Stimulated activated CD8-positive, alpha-beta memory T cell treated with anti-CD3 and anti-CD28 coated beads, Interleukin-7, amount 100 ng/mL, for 1 hour (primary cell): ENCODE measurements at places on chromosomes 12 and 14.

DNA sequence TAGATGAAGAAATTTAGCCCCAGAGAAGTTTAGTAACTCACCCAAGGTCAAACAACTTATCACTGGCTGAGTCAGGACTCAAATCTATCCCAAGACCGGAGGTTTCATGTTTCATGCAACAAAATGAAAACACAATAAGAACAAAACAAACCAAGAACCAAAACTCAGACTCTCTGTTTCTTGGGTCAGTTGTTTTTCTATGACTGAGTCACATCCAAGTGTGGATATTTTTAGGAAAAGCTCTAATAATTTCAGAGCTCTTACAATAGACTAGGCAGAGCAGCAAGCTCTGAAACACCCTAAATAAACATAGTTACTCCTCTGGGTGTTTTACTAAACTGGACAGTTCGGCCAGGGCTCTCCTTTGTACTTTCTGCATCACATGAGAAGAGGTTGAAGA, 87.6 kb upstream of the PRB2 start:
- no peak for DNase-seq

GRCh38 chr12:56836800-56837663, 73.9 kb downstream of the HSD17B6 start:
- no peak for DNase-seq

GRCh38 chr14:32657081-32657480, 281.6 kb upstream of the NPAS3 start:
- no peak for DNase-seq

DNA sequence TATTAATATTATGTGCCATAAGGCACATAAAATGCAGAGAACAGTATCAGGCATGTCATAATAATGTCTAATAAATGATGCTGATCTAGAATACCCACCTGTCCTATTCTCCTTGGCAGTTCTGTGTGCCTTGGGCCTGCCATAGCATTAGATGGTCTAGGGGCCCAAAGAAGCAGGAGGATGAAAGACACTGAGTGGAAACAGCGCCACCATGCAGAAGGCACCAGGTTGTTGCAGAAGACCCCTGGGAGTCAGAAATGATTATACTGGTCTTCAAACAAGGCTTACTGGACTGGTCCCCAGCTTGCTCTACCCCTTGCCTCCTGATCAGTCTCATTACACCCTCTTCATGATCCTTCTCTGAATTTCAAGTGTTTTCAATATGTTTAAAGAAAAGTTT, 353.3 kb downstream of the GRIN2B start:
- DNase-seq: no peak

DNA sequence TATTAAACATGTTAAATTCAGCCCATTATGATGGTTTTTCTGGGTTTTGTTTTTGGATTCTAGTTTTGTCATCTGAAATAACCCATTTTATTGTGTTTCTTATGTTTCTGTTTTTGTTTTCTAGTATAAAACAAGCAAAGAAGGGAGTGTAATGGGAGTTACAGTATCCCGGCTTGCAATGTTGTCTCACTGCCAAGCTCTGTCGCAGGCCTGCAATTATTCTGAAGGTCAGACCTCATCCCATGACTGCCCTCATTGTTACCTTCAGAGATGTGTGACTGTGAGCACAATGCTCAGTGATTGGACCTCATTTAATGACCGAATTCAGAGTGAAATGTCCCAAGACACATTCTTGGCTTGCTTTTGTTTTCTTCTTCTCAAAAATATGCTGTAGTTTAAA, 73.0 kb upstream of the ATF1 start:
- no peak for DNase-seq

- no peak for DNase-seq
Observed at GRCh38 chr14:80522411-80522810, 311.1 kb upstream of the DIO2 start.

DNA sequence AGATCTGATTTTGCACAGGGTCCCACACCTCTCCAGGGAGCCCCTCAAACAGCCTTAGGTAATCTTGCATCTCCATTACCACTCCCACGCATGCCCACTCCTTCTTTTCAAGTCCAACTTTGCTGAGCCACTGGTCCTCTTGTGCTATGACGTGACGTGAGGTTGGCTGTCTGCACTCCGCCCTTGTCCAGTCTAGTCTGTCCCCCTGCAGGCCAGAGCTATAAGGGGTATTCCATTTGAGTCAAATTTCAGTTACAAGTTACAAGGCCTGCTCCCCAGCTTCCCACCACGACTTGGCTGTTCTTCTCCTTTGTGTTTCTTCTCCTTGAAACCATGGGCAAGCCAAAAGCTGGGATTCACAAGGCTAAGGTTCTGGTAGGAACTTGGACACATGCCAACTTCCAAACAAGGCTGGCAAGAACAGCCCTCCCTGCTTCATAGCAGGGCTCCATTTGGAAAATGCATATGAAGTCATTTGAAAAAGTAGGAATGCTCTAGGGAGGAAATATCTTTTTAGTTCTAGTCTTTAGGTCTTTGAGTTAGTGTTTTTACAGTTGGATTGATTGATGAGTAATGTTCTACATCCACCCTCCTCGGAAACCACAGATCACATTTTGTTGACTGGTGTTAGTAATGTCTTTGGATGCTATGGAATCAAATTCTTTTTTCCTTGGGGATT, 49.1 kb downstream of the KCNA1 start:
- DNase-seq: no peak

DNA sequence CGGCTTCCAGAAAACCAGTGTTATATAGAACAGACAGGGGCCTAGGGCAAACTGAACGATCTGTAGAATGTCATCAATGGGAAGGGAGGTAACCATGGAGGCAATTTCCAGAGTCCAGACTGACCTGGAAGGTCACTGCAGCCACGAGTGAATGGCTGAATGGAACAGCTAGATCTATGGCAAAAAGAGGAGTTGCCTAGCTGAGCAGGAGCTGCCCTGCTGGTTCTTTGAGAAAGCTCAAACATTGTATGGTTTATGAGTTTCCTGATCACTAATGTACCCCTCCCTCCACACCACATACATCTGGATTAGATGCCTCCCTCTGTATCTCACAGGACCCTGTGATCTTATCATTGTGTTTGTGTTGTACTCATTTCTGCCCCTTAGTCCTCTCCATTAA, 1.0 kb upstream of the RERG start:
- DNase-seq: no peak

GRCh38 chr14:90508536-90509254, 111.9 kb downstream of the CALM1 start:
- DNase-seq: no peak

DNA sequence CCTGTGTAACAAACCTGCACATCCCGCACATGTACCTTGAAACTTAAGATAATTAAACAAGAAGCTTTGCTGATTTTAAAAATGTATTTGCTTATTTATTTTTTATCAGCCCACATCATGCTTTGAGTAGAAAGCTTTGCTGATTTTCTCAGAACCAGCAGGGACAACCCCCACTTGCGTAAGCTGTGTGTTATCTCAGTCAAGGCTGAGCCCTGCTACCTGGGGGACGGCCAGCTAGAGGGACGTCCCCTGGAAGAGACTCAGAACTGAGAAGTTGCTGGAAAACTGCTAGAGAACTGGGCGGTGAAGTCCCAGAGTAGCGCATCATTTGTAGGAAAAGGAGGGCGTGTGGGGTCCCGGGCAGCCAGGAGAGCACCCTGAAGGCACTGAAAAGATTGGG, 4.1 kb upstream of the PLEK2 start:
- no peak for DNase-seq

DNA sequence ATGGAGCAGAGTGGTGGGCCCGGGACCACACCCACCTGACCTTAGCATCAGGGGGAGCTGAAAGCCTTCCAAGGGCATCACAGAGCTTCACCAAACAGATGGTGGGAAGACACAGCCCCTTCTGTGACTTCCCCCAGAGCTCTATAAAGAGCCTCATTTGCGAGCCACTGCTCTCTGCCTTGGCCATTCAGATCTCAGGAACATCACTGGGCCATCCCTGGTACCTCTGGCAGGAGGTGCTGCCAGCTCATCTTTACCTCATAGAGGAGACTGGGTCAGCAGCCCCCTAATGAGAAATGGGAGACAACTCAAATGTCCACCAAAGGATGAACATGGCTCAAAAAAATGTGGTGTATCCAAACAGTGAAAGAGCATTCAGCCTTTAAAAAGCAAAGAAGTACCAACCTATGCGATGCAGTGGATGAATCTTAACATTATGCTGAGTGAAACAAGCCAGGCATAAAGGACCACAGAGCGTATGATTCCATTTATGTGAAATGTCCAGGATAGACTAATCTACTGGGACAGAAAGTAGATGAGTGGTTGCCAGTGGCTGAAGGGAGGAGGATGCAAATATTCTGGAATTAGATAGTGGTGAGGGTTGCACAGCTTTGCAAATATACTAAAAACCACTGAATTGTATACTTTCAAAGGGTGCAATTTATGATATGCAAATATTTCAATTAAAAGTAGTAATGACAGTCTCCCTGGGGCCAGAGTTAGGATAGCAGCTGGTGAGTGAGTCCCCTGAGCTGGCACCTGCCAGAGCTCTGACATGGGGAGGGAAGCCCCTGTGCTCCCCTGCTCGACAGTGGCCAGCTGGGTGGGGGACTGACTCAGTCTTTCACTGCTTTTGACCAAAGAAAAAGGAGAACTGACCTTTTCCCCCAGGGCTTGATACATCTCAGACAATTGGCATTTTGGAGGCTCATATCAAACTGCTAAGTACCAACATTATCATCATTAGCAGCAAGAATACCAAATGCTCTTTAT, 116.6 kb downstream of the GCH1 start:
- no peak for DNase-seq

DNA sequence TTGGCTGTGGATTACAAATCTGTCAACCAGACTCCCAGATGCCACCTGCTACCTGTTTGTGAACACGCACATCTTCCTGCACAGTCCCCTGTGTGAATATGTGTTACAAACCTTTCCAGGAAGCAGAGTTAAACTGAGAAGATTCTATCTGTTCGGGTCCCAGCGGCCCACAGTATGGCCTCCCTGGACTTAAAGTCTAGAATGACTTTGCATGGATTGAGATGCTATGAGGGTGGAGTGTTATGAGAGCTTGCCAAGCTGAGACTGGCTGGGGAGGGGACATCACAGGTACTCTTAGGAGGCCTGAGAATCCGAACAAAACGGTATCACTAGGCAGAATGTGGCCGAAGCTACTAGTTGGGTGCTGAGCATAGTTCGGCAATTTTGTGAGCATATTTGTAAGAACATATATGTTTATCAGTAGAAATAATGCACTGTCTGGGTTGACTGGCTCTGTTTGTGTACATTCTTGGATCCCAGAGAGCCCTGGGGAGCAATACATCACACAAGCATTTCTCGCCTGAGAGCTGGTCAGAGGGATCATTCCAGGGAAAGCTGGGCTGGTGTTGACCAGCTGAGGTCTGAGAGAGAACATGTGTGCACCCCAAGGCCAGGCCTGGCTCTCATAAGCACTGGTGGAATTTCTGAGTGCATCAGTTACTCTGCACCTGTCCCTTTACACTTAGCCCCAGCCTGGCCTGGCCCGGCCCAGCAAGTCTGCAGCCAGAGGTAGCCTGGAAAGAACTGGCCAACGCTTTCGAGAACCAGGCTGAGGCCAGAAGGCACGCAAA, 29.8 kb upstream of the LTBP2 start:
- DNase-seq: no peak

DNA sequence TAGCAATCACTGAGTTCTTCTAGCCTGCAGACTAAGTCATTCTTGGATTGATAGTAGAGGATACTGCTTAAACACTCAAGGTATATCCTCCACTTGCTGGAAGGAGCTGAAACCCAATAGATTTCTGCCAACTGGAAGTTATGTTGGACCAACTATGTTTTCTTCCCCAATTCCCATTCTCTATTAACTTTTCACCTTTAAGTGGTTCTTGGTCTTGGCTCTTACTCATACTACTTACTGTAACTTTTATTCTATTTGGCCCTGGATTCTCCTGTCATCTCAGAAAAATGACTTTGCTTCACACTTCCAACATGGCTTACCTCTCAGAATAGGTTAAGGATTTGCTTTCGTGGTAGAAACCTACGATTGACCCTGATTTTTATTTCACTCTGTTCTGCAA, 244.9 kb downstream of the ADAMTS20 start:
- no peak for DNase-seq

DNA sequence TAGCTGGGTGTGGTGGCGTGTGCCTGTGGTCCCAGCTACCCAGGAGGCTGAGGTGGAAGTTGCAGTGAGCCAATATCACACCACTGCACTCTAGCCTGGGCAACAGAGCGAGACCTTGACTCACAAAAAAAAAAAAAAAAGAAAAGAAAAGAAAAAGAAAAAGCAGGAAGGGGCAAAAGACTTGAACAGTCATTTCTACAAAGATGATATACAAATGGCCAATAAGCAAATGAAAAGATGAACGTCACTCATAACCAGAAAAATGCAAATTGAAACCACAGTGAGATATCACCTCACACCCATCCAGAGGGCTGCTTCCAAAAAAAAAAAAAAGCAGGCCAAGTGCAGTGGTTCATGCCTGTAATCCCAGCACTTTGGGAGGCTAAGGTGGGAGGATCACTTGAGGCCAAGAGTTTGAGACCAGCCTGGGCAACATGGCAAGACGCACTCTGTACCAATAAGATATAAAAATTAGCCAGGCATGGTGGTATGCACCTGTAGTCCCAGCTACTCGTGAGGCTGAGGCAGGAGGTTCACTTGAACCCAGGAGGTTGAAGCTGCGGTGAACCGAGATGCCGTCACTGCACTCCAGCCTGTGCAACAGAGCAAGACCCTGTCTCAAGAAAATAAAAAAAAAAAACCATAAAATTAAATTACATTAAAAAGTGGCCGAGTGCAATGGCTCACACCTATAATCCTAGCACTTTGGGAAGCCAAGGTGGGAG, 20.5 kb downstream of the UBC start:
- DNase-seq: no peak

- no peak for DNase-seq
Observed at GRCh38 chr12:80627782-80628181, 79.7 kb upstream of the MYF6 start.

DNA sequence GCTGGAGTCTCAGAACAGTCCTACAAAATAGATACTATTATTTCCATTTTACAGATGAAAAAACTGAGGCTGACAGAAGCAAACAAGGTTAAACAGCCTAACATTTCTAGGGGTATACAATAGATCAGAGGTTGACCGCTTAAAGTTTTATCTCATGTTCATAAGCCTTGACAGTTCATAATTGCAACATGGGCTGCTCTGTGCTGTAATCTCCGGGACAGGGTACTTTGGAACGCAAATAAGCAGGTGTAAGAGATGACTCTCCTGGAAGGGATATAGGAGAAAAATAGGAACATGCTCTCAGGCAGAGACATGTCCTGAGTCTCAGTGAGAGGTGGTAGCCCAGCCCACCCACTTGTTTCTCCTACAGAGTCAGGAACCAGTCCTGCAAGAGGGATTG, 72.8 kb upstream of the RBM19 start:
- DNase-seq: no peak

DNA sequence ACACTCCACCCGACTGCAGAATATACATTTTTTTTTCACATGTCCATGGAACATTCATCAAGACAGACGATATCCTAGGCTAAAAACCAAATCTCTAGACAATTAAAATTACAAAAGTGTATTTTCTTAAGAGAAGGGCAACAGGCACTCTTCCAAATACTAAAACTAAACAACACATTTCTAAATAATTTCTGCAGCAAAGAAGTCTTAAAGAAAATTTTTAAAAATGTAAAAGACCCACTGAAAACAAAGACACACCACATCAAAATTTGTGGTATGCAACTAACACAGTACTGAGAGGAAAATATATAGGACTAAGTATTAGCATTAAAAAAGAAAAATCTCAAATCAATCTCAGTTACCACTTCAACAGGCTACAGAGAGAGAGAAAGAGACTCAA, 570.0 kb downstream of the SLC16A7 start:
- DNase-seq: no peak
